ENCODE measurements at places on chromosomes 4 and X.
A peak's percentile ranks its signal among the peaks of the same experiment; 100 is the strongest.

DNA sequence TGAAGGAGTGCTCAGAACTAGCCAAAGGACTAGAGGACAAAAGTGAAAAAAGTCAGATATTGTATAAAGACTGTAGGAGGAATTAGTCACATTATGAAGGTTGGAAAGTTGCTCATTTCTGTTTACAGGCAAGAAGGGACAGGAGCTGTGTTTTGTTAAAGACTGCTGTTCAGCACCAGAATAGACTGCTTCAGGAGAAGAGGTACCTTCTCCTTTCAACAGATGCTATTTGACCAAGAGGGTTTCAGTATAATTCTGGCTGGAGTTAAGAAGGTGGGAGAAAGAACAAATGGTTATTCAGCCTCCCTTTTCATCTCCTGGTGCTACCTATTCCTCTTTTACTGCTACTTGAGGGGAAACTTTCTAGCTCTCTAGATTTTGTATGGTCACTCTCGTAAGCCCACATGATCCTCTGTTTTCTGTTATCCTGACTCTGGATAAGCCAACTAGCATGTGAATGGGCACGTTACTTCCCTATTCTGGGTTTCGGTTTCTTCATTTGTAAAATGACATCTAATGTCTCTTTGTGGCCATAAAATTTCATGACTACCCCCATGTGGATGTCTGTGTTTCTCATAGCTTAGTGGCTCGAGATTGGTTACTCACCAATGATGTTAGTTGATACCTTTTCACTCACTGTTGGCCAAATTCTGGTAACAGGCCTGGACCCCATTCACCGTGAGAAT, 68.9 kb downstream of the SH2D1A start:
- no peak for DNase-seq

DNA sequence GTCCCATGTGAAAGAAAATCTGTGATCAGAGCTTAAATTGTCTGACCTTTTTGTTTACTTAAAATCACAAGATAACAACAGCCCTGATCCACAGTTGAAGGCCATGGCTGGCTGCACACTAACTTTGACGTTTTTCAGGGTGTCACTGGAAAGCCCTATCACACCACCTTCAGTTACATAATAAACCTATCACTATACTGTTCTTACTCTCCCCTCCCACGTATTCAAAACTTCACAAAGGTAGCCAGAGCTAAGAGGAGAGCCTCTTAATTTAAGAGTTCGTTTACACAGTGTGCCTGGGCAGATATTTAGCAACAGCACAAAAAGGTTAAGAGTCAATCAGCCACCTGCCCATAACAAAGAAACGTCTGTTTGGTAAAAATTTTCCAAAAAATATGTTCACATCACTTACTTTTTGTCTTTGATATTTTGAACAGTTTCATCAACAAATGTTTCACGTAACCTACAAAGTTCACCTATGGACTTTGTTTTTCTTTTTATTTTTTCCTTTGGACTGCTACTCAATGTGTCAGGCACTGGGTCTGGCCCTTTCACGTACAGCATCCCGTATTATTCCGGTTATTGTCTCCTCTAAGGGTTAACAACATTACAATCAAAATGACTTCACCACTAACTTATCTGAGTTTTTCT, 25.0 kb downstream of the RFC1 start:
- DNase-seq: no peak

DNA sequence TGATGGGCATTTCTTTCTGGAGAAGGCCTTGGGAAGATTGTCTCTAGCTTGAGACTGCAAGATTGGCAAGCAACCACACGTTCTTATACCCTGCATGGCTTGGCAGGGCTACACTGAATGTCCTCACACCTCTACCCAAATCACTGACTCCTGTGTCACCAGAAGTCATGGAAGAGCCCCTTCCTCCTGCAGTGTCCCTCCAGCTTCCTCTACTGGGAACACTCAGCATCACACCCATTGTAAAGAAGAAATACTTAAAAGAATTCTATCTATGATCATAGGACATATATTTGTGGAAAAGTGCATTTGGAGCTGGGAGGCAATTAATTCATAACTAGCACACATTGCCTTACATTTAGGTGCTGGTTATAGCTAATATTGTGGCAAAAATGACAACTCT, 113.1 kb downstream of the CCSER1 start:
- no peak for DNase-seq

DNA sequence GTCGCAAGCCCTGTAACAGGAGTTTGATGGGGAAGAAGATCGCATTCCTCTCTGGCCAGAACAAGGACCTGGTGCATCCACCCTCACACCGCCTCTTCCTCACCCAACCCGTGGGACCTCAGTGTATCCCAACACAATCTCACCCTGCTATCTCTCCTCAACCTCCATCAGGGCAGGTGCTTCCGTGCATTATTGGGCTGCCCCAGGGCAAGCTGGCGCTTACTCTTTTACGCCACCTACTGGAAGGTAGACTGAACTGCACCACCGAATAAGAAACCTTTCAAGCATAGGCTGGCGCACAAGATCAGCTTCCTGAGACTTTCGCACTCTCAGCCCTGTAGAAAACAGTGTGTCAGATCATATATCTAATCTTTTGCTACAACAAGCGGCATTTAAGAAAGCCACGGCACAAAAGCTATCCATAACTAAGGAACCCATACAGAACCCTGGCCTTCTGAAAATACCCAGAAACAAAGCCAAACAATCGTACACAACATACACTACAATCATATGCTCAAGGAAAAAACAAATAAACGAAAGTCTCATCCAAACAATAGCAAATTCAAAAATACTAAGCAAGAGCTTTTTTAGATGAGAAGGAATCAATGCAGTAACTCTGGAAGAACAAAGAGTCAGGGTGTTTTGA, 209.3 kb downstream of the UGT8 start:
- peak; percentile 16 for DNase-seq

GRCh38 chrX:105564501-105564900, 257.8 kb upstream of the NRK start:
- no peak for DNase-seq

- no peak for DNase-seq
Measured at GRCh38 chr4:153257991-153258390, 53.7 kb downstream of the TRIM2 start.

DNA sequence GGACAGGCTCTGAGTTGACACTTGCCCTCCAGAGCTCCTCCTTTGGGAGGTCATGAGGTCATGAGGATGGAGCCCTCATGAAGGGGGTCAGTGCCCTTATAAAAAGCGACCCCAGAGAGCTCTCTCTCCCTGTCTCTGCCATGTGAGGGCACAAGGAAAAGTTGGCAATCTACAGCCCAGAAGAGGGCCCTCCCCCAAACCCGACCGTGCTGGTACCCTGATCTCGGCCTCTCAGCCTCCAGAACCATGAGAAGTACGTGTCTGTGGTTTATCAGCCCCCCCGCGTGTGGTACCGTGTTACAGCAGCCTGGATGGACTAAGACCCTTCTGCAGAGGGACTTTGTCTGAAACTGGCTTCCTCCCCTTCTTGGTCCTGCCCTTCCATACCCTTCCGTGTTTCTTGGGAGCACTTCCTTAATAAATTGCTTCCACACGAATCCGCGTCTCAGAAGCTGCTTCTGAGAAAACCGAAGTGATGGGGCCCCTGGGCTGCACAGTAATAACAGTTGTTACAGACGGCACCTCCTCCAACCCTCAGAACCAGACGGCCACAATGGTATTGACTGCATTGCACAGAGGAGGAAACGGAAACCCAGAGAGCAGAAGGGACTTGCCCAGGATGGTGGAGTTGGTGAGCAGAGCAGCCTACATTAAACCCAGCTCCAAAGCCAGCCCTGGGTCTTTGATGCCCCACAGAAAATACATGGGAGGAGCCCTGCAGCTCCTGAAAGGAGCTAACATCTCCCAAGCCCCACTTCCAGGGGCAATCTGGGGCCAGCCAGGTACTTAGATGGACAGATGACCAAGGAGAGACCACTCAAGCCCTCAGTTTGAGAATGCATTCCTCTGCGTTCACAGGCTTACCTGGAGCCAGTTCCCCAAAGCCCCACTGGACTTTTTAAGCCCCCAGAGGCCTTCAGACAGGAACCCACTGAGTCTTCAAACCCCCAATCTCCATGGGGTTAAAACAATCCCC, 242.7 kb downstream of the BCOR start:
- peak; percentile 74 for DNase-seq

DNA sequence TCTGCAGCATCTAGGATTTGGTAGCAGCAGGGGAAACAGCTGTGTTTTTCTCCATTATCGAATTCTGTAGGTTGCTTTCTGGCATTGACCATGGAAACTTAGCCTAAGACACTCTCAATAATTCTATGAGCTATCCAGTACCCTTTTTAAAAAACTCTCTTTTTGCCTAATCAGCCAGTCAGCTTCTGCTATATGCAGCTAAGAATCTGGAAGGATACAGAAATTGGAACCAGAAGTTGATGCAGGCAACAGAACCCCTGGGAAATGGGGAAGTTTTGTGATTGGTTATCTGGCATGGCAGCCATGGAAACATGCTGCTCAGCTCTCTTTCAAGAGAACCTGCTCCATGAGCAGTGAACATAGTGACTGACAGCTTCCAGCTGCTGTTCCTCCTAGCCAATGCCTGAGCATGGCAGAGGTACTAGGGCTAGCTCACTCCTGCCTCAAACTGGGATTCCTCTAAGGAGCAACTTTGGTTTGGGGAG, 417.6 kb upstream of the MAOA start:
- DNase-seq: no peak
